Renal pelvis (tissue), 12 donors: ENCODE measurements at places on chromosomes 11 and 22. TPM values are rescaled to one million over a fixed set of nuclear protein-coding genes. Genes with fewer than 3 reads are reported as not detected.

The SH3BP1 gene
- polyA plus RNA-seq, result 19.7 TPM

- DNase-seq, result no peak
These were observed 497 bp upstream of the SYT12 start for GRCh38 chr11:67022341-67022933.

- peak; percentile 60 for DNase-seq
These were observed 14.4 kb upstream of the LRP5 start for GRCh38 chr11:68297812-68298658.

DNA sequence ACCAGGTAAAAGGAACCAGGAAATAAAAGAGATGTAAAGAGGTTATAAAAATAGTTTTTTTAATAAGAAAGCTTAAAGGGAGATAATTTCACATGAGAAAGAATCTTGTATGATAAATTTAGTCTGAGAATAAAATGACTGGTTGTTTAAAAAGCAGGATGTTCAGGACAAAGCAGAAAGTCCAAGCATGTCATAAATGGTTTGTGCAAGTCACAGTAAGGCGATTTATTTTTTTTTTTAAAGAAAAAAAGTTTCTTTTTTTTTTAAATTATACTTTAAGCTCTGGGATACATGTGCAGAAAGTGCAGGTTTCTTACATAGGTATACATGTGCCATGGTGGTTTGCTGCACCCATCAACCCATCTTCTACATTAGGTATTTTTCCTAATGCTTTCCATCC is 30.8 kb downstream of the GLYATL2 start:
- no peak for DNase-seq

The TRIM51 gene
- not detected for polyA plus RNA-seq

The INS gene
- polyA plus RNA-seq, result not detected

- DNase-seq, result no peak
These were observed 51.1 kb upstream of the MUC15 start for GRCh38 chr11:26623076-26623659.

GRCh38 chr22:20979940-20980453 is 2.1 kb upstream of the LZTR1 start:
- no peak for DNase-seq

The KLHDC7B gene
- polyA plus RNA-seq, result not detected

GRCh38 chr11:23976841-23977271 is 520.0 kb upstream of the LUZP2 start:
- DNase-seq, result no peak

The OR5AP2 gene
- polyA plus RNA-seq, result not detected

DNA sequence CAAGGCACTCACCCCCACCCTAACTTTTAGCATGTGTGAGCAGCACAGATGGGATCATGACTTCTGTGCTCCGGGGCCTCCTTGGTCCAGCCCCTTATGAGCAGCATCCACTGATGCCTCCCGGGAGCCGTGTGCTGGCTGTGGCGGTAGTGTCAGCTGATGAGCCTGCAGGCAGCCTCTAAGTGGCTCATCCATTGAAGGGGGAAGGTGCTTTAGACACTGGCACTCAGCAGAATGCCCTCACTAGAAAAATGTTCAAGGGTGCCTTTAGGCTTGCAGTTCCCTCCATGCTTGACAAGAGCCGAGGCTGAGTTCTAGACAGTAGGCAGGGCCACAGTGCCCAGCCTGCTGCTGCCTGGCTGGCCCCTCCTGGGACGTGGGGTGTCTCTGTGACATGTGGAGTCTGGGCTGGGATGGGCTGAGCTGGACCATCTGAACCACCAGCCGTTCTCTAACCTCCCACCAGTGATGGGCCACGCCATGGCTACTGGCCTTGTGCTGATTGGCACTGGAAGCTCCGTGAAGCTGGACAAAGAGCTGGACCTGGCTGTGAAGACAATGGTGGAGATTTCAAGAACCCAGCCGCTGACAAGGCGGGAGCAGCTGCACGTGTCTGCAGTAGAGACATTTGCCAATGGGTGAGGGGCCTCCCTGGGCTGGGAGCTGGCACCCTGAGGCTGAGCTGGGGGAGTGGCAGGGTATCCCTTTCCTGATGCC is 5.8 kb downstream of the TTC38 start:
- DNase-seq, result no peak
